ENCODE measurements at places on chromosomes 4 and X. TPM values are rescaled to one million over a fixed set of nuclear protein-coding genes. Genes with fewer than 3 reads are reported as not detected.

- DNase-seq, result no peak
Observed at GRCh38 chr4:74218201-74218600, 60.3 kb downstream of the MTHFD2L start.

REPS2 gene
- 13.2 TPM for total RNA-seq

DNA sequence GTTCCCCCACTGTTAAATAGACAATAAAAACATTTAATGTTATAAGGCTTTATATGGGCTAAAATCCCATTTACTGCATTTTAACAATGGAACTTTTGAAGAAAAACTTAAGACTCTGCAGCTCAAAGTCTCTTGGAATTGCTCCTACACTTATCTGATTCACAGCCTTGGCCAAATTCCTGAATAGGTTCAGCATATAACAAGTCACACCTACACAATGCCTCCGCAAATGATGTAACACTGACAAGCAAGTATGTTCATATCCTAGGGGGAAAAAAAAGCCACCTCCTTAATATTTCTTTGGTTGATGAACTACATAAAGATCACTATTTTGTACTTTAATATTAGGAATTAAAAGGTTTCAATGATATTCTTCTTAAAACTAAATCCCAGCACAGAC is 34.5 kb downstream of the RPS6KA6 start:
- no peak for DNase-seq

C4orf51 gene
- total RNA-seq, result 1.3 TPM

GRCh38 chr4:38600575-38600974 is 63.4 kb upstream of the KLF3 start:
- DNase-seq, result no peak

- DNase-seq, result no peak
Observed at GRCh38 chr4:1329408-1330371, 17.3 kb upstream of the UVSSA start.

DNA sequence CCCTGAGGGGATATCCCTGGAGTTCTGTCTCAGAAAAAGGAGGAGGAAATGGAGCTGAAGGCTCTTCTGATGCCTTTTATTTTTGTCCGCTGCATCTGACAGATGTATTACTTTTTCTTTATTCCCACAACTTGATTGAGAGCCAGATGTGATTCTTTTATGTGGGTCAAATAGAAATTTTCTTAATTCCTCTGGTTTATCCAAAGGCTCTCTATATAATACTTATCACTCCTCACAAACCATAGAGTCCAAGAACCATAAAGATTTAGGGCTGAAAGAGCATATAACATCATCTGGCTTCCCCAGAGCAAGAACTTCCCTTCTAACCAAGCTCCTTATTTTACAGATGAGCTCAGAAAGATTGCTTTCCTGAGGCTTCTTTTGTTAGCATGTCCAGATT is 756.7 kb upstream of the FAM241A start:
- DNase-seq, result no peak

HGFAC gene
- total RNA-seq, result 16.8 TPM

GSPT2 gene
- 25.0 TPM for total RNA-seq

SSX4 gene
- total RNA-seq, result 2.7 TPM

DNA sequence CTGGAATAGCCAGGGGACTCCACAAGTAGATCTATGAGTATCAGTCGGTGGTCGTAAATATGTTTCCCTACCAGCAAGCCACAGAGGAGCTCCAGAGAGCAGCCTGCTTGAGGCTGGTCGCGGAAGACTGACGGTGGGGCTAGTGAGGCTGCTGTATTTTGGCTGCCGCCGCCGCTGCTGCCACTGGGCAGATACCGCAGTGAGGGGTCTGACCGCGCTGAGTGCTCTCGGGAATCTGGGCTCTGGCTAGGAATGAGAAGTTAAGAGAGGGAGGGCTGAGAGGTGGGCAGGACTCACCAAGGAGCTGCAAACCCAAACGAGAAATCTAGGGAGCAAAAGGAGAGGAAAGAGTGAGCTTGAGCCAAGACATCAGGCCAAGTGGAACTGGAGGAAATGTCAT is at the start of gene EXOC1L:
Gene EXOC1L, plus strand, starts transcription at position 157 of the 400 bp plus-strand sequence. Its CDS starts 237 bp downstream, at position 394.
- DNase-seq, result peak; percentile 21

- no peak for DNase-seq
Observed at GRCh38 chrX:21408788-21409187, 34.6 kb downstream of the CNKSR2 start.

GRCh38 chrX:119186763-119187162 is 49.3 kb upstream of the PGRMC1 start:
- no peak for DNase-seq

- DNase-seq, result no peak
Observed at GRCh38 chr4:173057901-173058300, 110.7 kb upstream of the GALNT7 start.

DNA sequence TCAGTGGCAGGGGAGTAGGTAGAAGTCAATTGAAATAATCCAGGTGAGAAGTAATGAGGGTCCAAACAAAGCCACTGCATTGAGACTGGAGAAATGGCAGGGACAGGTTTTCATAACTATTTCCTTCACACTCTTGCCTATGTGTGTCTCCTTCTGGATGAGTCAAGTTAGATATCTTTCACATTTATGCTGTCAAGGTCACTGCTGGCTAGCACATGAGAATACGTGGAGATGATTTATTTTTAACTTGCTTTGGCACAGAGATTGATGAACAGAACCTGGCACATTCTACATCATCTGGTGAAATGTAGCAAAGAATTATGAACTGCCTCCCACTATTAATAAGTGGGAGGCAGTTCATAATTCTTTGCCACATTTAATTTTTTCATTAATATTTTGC is 66.7 kb upstream of the BOD1L1 start:
- DNase-seq, result peak; percentile 56

DNA sequence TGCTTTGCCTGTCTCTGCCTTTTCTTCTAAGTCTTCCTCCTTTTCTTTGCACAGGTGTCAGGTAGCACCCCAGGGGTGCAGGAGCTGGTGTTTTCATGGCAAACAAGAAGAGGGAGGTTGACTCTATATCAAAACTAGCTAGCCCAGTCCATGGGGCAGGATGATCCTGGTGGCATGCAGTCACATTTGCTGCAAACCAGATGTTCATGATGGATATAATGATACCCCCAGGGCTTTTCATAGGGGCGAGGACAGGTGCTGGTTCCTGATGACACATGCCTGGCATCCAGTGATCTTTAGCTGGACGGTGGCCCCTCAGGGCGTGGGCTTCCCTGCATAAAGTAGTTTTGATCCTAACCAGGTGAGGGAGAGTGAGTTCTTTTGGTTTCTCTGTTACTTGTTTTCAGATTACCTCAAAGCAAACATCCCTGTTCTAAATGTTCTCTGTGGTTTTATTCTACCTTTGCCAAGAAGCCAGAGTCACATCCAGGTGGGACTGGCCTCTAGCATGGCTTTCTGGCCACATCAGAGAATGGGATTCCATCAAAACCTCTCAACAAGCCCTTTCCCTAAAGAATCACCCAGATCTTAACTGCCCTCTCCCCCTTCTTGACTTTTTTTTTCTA is 11.2 kb upstream of the UBA6 start:
- no peak for DNase-seq

GRCh38 chrX:8845060-8845459 is 43.9 kb upstream of the FAM9A start:
- no peak for DNase-seq

DNA sequence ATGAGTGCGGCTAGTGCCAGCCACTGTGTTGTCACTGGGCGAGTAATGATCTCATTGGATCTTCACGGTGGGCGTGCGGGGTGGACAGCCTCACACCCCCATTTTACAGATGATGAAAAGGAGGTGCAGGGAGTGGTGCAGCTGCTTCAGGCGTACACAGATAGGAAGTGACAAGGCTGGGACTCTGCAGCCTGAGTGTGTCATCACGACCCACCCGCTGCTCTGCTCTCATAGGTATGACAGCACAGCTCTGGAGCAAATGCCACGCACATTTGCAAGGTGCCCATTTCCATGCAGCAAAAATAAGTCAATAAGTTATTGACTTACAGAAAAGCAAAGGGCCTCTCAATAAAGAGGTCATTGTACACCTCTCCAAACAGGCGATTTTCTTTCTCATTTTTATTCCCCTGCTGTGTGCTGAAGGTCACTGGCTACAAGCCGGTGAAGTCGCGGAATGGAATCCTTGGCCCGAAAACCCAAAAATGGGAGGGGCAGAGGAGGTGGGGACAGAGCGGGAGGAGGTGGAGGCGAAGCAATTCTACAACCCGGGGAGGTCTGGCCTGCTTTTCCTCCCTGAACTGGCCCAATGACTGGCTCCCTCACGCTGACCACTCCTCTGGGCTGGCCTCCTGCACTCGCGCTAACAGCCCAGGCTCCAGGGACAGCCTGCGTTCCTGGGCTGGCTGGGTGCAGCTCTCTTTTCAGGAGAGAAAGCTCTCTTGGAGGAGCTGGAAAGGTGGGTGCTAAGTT is at the start of gene SOD3:
Gene SOD3, plus strand, starts transcription at position 658 of the 750 bp plus-strand sequence. CDS start 3,949 bp downstream, outside the sequence.
- DNase-seq, result peak; percentile 91

GRCh38 chr4:77187322-77187721 is 30.3 kb downstream of the CCNG2 start:
- DNase-seq, result no peak

- no peak for DNase-seq
Observed at GRCh38 chr4:8156617-8157016, 2.0 kb downstream of the ABLIM2 start.

- no peak for DNase-seq
Observed at GRCh38 chr4:61292322-61292721, 92.2 kb downstream of the ADGRL3 start.

DNA sequence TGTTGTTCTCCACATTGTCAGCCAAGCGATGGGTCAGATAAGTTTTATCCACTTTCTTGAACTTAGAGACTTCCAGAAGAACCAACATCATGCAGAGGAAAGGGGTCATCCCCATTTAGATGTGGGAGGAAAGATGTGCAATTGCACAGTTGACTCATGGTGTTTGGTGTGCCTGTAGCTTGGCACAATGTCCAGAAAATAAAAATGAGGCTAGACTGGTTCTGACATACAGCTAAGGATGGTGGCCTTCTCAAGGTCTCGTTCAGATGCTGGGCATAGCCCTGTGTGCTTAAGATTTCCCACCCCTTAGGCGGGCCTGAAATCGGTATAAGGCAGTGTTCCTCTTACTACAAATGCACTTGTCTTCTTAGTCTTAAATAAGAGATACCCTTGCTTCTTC is 101.1 kb downstream of the PCDH7 start:
- DNase-seq, result no peak

GRCh38 chrX:135295238-135295943 is 13.9 kb upstream of the ETDC start:
- peak; percentile 52 for DNase-seq

ETDA gene
- 1.5 TPM for total RNA-seq
